ENCODE measurements at places on chromosomes 13 and 19.

DNA sequence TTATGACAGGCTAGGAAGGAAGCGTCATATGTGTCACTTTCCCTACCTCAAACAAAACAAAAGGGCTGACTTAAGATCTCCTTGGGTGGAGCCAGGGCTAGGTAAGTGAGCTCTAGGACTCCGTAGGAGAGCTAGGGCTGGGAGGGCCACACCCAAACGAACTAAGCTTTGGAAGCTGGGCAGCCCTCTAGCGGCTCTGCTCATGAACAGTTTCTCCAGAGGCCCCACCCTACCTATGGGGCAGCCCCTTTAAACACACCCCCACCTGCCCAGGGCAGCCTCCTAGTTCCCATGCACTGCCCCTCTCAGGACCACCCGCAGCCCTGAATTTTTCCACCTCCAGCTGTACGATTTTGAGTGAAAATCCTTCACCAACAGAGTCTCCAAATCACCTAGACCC lies 3.5 kb downstream of the PEG3 start:
- no peak for DNase-seq

DNA sequence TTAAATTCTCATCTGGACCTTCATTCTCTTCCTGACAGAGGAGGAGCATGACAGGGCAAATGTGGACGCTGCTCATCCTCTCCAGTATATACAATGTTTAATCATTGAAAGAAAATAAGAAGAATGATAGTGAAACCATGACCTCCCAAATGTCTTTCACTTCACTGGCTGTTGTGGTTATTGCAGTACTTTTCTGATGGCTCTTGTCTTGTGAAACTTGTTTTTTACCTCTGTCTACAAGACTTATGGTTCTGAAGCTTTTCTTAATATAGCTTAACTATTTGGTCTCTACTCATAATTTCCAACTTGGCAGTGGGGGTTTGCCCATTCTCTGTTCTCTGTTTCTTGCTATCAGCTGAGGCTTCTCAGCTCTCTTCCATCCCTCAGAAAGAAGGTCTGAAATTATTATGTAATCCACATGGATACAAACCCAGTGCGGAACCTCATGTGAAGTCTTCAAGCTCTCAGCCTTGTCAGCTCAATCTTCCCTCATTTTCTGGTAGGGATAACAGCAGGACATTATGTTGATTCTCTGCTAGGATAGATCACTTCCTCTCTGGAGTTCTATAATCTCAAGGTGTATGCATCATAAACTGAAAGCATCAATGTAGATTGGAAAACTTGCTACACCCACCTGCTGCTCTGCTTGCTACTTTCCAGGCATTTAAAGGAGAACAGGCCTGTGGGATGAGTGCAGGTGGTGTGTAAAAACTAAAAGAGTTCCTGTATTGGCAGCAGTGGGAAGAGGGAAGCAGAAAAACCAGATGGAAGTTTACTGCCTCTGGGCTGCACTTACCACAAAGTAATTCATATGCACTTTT lies 250.3 kb upstream of the HTR2A start:
- DNase-seq: no peak

DNA sequence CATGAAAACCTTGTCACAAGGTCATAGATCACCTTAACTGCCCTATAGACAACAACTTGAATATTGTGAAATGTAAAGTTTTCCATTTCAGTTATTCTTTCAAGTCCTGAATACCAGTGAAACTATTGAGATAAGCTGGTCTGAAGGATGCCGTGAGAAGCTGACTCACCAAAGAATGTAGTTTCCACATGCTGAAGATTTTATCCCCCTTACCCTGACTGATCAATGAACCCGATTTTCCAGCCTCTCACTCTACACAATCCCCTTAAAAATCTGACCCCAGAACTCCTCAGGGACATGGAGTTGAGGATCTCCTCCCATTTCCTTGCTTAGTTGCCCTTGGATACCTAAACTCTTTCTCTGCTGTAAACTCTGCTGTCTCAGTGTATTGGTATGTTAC lies 67.5 kb downstream of the POSTN start:
- DNase-seq: peak; percentile 54

DNA sequence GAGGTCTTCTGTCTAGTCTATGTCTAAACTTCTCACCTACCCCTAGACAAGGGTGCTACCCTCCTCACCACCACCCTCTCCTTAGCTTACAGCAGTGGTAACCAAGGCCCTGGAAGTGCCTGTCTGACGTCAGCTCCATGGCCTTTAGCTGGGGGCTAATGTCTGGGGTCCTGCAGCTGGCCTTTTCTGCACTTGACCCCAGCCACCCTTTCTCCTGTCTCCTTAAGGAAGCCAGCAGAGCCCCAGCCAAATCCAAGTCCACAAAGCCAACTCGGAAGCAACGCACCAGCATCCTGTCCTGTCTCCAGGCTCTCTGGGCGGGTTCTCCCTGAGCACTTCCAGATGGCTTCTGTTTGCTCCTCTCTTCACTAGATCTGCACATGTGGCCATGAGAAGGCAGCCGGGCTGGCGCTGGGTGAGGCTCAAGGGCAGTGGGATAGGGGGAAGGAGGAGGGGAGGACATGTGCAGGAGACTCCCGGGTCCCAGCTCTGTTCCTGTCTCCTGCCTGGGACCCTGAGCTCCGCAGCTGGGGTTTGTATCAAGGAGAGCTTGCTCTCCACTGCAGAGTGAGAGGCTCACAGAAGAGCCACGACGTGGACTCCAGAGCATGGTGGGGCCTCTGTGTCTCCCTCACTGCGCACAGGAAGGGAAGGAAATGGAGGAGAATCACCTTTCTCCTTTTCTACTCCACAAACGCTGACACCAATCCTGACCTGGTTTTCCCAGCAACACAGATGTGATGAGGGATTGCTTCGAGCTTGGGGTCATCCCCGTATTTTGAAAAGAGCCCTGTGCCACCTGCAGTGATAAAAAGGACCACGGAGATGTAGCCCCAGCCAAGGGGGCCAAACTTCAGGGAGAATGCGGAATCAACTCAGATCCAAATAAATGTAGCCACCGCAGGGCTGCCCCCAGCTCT lies 204.2 kb downstream of the USP12 start:
- DNase-seq: peak; percentile 88

DNA sequence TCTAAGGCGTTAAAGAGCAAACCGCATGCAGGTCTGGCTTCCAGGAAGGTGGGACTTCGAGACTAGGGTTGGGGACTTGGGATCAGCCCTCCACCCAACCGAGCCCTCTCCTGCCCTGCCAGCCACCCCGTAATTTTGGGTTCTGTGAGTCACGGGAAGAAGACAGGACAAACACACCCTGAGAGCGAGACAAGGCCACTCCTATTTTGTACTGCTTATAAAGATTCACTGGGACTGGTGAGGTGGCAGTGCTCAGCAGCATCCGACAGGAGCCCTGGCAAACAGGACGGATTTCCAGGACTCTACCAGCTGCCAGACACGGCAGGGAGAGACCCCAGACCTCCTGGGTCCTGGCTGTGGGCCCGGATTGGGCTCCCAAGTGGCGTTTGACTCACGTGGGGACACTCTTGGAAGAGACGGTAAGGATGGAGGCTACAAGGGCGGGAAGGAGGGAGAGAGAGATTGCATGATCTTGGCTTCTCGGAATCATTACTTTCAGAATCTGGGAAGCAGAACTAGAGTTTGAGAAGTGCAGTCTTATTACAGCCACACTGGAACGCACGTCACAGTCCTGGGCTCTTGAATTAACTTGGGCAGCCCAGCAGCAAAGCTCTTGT lies at the start of gene C5AR2:
C5AR2 (plus strand) TSS at position 245 of the 617 bp plus-strand sequence. CDS start 8,625 bp downstream, outside the sequence.
- DNase-seq: no peak

Measured in fibroblast of villous mesenchyme (primary cell).